ENCODE measurements at places on chromosomes 1 and 21. TPM values are rescaled to one million over a fixed set of nuclear protein-coding genes. Genes with fewer than 3 reads are reported as not detected.

DNA sequence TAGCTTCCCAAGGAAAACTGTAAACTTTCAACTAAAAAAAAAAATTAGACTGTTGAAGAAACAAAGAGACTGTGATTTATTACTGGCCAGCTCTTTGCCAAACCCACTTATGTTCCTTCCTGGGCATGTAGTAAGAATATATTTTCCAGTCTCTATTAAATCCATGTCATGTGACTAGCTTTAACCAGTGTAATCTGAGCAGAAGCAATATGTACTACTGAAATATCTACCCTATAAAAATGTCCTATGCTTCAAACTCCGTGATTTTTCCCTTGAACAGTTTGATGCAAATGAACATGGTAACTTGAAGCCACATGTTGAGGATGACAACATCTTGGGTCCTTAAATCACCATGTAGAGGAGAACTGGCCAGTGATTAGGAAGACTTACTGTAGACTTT lies 144.5 kb downstream of the NTMT2 start:
- DNase-seq: no peak

- peak; percentile 64 for DNase-seq
Observed at GRCh38 chr1:19430121-19431068, 54.9 kb downstream of the CAPZB start.

- no peak for DNase-seq
Observed at GRCh38 chr21:44405948-44406872, 49.1 kb upstream of the LRRC3 start.

GRCh38 chr1:182071924-182072323 lies 10.4 kb upstream of the ZNF648 start:
- no peak for DNase-seq

GRCh38 chr1:145983960-145984830 lies 12.2 kb downstream of the TXNIP start:
- peak; percentile 14 for DNase-seq

GRCh38 chr1:160544647-160545046 lies 21.6 kb upstream of the SLAMF6 start:
- DNase-seq: no peak

- no peak for DNase-seq
Observed at GRCh38 chr21:14991957-14992356, 72.8 kb downstream of the NRIP1 start.

- DNase-seq: no peak
Observed at GRCh38 chr1:20609541-20609940, 20.6 kb downstream of the CDA start.

DNA sequence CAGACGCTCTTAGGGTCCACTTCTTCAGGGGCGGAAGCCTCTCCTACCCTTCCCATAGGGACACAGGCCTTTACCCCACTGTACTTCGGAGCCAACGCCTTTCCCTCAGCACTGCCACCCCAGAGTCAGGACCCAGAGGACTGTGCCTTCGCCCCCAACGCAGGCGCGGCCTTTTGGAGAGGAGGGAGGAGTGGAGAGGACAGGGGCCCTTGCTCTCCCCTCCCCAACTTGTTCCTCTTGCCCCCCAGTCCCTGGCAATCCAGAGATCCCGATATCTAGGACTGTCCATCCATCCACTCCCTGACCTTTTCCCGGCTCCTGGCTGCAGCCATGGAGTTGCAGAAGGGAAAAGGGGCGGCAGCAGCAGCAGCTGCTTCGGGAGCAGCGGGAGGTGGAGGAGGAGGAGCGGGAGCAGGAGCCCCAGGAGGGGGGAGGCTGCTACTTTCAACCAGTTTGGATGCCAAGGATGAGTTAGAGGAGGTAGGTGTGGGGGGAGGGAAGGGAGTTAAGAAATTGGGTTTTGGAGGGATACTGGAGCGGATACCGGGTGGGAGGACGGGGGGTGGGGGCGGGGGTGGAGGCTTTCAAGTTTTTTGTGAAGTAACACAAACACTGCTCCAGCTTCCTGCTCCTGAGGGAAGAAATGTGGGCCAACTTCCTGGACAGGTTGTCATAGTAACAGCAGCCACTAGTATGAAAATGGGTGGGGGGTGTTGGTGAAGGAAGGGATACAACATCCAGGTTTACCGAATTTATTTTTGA lies 636 bp downstream of the INTS3 start:
- DNase-seq: peak; percentile 79

GRCh38 chr1:11286735-11287410 lies 13.9 kb downstream of the UBIAD1 start:
- DNase-seq: no peak

GRCh38 chr21:36162631-36163030 lies 6.0 kb downstream of the DOP1B start:
- peak; percentile 57 for DNase-seq

GRCh38 chr1:229007701-229008100 lies 263.2 kb upstream of the RAB4A start:
- no peak for DNase-seq

GRCh38 chr1:26970810-26971209 lies 10.5 kb upstream of the KDF1 start:
- peak; percentile 79 for DNase-seq

GRCh38 chr1:221274373-221274772 lies 395.1 kb downstream of the HLX start:
- DNase-seq: no peak

- no peak for DNase-seq
Observed at GRCh38 chr1:3821447-3821846, 25.1 kb upstream of the LRRC47 start.

The SELP gene
- 9.9 TPM for total RNA-seq

The SLC1A7 gene
- total RNA-seq: 0.45 TPM

The MX1 gene
- total RNA-seq: 125 TPM

The FCGR3B gene
- not detected for total RNA-seq

The CD53 gene
- 65.2 TPM for total RNA-seq
